Daoy (cell line): ENCODE measurements at places on chromosomes 11 and 22.
A peak's percentile ranks its signal among the peaks of the same experiment; 100 is the strongest.

DNA sequence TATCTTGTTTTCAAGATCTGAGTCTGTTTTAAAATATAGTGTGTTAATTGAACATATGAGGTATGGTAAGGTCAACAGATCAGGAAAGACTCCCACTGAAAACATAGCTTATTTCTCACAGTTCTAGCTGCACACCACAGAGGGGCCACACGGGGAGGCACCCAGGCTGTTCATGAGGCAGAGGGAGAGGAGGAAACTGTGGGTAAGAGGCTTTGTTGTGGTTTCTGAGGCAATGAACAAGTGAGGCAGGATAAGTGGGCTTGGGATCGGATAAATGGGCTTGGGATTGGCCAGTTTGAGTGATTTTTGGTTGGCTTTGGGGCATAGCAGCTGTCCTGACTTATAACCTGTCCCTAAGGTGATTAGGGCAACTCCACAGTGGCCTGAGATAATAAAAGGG is 242.1 kb downstream of the LUZP2 start:
- DNase-seq = no peak

DNA sequence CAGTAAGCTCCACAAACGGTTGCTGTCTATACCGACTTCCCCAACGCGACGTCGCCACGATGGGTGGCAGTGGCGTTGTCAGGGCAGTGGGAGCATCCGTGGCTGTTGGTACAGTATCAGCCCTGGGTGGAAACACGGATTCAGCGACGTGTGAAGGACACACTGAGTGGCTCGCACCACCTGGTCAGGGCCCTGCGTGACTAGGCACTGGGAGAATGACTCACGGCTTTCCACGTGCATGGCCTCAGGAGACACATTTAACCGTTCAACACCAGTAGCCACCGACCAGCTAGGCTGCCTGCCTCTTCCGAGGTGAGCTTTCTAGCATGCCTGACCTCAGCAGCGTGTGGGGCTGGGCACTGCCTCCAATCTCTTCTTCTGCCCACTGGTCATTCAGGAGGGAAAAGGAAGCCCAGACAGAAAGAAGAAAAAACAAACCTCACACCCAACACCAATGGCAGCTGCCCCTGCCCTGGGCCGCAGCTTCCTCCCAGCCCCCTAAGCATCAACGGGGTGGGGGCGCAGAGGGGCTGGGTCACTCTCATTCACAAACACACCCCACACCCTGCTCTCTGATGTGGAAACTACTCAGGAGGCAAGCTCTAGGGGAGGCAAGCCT is 59.0 kb downstream of the MYH9 start:
- peak; percentile 93 for DNase-seq

- no peak for DNase-seq
Observed at GRCh38 chr11:81674211-81674610, 1059.5 kb downstream of the FAM181B start.

DNA sequence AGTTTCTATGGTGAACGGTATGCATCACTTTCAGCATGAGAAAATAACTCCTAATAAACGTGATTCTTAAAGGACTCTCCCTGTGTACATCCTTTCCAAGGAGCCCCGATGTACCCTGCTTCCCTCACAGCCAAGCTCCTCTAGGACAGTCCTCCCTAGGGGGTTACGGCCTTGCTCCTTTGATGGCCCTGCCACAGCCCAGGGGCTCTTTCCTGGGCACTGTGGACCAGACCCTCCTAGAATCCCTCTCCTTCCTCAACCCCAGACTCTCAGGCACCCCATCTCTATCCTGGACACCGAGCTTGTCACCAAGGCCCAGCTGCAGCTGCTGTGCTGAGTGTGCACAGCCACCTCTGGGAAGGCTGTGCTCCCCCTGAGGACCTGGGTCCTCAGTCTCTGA is 3.9 kb upstream of the SAMM50 start:
- DNase-seq = no peak

DNA sequence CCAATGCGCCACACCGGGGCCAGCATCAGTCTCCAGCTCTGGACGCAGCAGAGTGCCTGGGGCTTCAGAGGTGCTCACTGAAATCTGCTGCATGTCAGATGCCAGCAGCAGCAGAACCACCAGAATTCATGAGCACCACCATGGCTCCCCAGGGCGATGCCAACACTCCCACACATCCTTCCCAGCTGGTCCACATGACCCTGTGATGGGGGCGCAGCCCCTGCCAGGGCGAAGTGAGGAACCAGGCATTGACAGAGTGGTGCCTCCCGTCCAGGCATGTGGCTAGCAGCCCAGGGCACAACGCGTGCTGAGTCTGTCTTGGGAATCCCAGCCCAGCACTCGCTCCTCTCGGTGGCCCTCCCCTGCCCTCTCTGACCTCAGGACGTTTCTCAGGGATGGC is 80.4 kb downstream of the DHCR7 start:
- no peak for DNase-seq

- no peak for DNase-seq
Observed at GRCh38 chr11:103659743-103660142, 376.7 kb upstream of the DDI1 start.

DNA sequence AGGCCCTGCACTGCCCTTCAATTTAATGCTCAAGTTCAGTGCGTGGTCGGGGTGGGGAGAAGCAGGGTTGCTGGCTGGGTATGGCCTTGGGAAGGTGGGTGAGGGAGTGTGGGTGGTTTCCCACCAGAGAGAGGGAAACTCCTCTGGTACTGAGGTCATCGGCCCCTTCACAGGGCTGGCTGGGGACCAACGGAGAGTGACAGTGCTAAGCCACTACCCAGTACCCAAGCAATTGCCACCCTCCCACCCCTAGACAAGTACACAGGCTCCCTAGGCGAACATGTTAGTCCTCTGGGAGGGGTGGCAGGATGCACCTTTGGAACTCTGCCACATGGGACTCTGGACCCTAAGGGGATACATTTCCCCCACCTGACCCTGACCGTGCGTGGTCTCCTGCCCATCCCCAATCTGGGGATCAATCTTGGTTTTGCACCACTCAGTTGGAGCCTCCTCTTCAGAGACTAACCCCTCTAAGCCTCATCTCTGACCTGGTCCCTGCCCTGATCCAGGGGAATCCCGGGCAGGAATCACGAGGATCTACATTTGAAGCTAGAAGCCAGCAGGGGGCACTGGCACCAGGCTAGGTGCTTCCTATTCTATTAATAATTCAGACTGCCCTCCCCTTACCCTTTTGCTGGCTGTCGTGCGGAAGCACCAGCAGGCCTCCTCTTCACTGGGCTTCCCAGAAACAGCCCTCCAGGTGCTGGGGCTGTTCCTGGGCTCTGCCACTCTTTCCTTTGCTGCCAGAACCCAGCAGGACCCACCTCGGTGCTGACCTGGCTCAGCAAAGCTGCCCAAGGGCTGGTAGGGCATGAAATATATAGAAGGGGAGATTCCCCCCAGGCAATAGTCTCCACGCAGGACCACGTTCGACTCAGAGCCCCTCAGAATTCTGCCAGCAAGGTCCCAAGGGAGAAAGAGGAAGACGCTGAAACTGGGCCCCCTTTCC is 377.7 kb downstream of the TENM4 start:
- DNase-seq = peak; percentile 58

- DNase-seq = no peak
Observed at GRCh38 chr22:50706481-50707125, 31.4 kb upstream of the ACR start.

- DNase-seq = no peak
Observed at GRCh38 chr11:44986315-44986714, 35.6 kb upstream of the TP53I11 start.

GRCh38 chr11:66815646-66816045 is 27.6 kb upstream of the RCE1 start:
- DNase-seq = no peak

DNA sequence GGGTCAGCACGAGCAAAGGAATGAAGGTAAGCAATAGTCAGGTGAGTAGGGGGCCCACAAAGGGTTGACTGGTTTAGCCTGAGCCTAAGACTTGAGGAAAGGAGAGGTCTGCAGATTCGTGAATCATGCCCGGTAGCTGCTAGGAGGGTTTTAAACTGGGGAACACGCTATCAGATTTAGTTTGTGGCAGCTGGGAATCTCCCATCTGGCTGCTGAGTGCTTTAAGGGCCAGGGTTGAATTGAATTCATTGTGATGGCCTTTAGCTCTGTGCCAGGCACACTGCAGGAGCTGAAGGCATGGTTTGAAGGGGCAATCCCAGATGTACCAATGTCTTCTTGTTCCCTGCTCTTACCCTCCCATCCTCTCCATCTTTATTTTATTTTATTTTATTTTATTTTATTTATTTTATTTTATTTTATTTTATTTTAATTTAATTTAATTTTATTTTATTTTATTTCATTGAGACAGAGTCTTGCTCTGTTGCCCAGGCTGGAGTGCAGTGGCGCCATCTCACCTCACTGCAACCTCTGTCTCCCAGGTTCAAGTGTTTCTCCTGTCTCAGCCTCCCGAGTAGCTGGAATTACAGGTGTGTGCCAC is 1.9 kb upstream of the NECTIN1 start:
- no peak for DNase-seq

GRCh38 chr11:199782-200181 is 6.9 kb downstream of the SCGB1C1 start:
- no peak for DNase-seq

DNA sequence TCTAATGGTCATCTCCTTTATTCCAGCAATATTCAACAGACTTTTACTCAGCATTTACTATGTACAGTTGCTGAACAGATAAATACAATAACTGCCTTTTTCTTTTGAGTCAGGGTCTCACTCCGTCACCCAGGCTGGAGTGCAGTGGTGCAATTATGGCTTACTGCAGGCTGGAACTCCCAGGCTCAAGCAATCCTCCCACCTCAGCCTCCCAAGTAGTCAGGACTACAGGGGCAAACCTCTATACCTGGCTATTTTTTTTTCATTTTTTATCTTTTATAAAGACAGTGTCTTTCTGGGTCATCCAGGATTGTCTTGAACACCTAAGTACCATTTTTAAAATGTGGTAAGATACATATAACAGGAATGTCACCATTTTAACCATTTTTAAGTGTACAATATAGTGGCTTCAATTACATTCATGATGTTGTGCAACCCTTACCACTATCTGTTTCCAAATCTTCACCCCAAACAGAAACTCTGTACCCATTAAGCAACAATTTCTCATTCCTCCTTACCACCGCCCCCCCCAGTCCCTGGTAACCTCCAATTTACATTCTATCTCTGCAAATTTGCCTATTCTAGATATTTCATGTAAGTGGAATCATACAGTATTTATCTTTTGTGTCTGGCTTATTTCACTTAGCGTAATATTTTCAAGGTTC is 67.8 kb downstream of the MIAT start:
- DNase-seq = no peak

DNA sequence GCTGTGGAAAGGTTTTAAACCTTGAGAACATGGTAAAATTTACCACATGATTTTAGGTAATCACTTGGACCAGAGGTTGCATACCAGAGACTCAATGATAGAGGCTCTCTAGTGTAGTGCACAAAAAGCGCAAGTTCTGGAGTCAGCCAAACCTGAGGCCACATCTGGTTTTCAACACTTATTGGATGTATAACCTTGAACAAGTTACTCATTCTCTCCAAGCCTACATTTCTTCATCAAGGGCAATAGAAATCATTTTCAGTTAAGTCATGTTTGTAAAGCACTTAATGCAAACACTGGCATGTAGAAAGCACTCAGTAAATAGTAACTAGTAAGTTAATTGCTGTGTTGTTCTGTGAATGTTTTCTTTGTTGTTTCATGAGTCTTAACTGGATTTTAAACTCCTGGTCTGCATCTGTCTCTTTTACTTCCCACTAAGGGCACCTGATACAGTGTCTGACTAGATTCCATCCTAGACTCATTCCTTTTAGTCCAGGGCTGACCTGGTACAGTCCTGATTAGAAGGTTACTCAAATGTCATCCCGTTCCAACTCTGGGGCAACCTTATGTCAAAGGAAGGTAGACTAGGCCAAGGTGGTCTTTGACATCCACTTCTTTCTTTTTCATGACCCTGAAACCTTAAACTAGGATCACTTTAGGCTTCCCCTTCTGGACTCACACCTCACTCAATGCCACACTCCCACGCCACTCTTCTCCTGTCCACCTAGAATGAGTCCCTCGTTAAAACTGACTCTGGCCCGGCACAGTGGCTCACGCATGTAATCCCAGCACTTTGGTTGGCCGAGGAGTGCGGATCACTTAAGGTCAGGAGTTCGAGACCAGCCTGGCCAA is 34.5 kb upstream of the EED start:
- no peak for DNase-seq

DNA sequence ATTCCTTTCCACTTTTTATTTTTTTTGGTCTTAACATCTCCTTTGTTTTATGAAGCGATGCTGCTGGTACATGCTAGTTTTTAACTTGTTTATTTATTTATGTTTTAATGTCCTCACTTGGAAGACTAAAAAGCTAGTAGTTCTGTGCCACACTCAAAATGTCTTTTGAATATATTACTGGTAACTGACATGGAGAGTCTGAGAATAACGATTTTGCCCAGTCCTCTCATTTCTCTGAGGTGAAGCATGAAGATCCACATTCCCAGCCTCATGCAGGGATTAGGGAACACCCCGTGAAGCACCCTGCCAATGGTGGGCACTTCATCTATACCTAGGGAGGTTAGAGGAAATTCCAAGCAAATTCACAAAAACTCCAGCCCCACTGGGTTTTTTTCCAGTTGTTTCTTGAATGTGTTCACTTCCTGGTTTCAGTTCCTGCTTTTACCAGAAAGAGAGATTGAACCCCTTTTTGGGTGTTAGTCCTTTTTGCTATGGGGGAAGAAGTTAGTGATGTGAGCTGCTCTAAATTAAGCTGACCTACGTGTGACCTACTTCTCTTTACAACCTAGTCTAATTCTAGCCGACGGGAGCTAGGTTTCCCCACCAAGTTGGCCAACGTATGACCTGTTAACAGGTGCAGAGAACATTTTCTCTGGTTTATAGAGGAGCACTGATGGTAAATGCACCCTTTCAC is 106.1 kb downstream of the SLC1A2 start:
- no peak for DNase-seq

DNA sequence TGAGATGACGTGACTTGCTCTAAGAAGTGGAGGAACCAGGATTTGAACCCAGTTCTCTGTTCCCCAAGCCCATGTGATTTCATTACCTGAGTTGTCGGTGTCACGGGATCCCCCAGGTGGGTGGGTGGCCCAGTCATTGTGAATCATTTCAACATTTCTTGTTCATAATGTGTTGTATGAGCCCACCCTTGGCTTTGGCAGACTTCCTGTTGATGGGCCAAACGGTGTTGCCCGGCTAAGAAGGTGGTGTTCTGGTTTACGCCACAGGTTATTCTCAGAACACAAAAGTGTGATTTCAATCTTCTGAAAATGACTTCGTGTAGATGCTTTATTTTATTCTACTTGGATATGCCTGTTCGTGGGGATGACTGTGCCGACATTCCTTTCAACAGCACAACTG is 21.6 kb upstream of the ST14 start:
- DNase-seq = no peak

GRCh38 chr11:130386056-130386455 is 42.4 kb downstream of the ADAMTS8 start:
- no peak for DNase-seq

- DNase-seq = peak; percentile 5
Observed at GRCh38 chr11:108253176-108253575, 30.3 kb downstream of the ATM start.

- DNase-seq = no peak
Observed at GRCh38 chr22:25966448-25966913, 202.8 kb upstream of the SEZ6L start.
